Caki2 (cell line): ENCODE measurements at places on chromosomes 4 and X.

- DNase-seq = peak; percentile 5
Observed at GRCh38 chr4:154349829-154350228, 141.8 kb downstream of the DCHS2 start.

DNA sequence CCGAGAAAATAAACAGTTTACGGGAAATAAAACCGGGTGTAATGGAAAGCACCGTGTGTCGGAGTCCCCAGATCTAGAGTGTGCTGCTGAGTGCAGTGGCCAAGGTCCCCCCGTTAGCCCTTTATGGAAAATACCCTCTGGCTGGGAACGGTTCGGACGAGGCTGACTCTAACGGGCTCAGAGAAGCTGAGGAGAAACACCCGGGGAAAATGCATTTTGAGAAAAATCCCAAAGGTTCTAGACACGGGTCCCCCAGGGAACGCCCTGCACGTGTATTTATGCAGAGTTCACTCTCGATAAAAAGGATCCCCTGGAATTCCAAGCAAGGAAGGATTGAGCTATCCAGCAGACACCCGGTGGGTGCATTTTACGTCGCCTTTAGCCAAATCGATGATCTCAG lies 177.2 kb downstream of the CRLF2 start:
- no peak for DNase-seq

DNA sequence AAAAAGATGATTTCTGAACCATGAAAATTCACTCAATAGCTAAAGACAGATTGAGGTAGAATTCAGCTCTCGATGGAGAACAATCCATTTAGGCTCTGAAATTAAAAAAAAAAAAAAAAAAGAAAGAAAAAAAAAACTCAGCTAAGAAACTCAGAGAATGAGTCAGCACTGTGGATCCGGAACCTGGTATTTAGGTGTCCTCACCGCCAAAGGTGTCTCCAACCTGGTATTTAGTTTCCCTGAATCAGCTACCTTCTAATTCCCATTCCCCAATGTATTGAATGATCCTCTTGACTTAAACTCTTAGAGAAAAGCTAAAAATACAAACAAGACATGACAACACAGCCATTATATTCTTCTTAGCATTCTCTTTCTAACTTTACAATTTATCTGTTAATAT lies 150.3 kb upstream of the RASGEF1B start:
- DNase-seq = no peak

GRCh38 chr4:84753321-84753972 lies 170.5 kb downstream of the CDS1 start:
- DNase-seq = no peak

DNA sequence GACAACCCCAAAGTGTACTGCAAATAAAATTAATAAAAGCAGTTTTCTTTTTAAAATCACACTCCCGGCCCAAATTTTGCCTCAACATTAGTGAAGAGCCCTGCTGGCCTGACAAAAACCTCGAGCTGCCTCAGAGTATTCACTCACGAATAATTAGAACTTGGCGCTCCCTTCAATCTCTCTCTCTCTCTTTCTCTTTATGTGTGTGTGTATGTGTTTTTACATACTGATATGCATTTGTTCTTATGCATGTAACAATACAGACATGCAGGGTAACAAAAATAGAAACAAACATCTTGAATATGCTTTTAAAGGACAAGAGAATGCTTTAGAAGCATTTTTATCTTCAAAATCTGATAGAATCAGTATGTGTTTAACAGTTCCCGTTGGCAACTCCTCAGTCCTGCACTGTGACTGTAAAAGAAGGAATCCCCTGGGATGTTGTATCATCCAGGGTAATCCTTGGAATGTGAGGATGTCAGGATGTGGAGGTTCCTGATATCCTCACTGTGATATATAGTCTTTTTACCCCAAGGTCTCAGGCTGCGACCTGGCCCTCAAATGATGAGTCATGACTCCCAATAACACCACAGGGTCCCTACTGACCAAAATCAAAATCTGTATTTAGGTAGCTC lies 53.0 kb downstream of the PTCHD1 start:
- DNase-seq = no peak
